Esophagus muscularis mucosa (tissue), 4 donors: ENCODE measurements at places on chromosomes 7 and 10.

DNA sequence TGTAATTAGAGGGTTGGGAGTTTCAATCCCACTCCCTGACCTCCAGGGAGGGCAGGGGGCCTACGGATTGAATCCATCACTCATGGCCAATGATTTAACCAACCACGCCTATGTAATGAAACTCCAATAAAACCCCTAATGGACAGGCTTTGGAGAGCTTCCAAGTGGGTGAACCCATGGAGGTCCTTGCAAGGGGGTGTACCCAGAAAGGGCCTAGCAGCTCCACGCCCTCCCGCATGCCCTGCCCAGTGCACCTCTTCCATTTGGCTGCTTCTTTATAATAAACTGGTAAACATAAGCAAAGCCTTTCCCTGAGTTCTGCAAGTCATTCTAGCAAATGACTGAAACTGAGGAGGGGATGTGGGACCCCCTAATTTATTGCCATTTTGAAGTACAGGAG is 280.1 kb downstream of the FRMD4A start:
- DNase-seq = no peak

DNA sequence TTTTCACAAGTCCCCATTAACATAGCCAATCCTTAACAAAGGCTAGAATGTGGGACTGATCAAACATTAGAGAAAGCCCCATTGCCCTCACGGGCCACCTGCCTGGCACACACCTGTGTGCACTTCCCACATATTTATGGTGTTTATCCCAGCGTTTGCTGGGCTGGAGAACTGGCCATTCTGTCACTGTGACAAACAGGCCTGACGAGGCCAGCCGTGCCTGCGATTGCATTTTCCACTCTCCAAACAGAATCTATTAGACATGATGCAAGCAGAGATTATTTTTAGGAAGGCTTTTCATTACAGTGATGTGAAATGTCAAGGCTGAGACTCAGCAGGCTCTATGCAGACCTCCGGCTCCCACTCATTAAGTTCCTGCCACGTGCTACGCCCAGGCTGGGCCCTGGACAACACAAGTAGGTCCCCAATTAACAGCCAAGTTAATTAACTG is 20.4 kb downstream of the PTPRN2 start:
- no peak for DNase-seq

DNA sequence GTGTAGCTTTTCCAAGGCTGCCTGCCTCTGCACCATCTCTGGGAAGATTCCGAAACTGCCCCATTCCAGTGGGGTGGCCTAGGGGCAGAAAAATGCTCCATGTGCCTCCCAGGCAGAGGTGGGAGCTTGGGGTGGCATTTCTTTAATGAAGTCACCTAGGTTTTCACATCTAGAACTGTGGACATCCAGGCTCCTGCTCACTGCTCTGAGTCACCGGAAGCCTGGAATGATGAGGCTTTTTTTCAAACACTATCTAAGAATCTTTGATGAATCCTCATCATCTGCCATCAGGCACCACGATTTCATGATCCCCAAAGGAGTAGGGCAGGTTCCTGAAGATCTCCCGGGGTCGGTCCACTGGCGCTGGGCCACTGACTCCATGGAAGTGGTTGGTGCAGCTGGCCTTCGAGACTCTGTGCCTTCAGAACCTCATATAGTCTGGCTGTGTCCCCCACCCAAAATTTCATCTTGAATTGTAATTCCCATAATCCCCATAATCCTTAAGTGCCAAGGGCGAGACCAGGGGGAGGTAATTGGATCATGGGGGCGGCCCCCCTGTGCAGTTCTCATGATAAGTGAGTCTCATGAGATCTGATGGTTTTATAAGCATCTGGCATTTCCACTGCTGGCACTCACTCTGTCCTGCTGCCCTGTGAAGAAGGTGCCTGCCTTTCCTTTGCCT is 37.1 kb downstream of the MTURN start:
- DNase-seq = no peak

DNA sequence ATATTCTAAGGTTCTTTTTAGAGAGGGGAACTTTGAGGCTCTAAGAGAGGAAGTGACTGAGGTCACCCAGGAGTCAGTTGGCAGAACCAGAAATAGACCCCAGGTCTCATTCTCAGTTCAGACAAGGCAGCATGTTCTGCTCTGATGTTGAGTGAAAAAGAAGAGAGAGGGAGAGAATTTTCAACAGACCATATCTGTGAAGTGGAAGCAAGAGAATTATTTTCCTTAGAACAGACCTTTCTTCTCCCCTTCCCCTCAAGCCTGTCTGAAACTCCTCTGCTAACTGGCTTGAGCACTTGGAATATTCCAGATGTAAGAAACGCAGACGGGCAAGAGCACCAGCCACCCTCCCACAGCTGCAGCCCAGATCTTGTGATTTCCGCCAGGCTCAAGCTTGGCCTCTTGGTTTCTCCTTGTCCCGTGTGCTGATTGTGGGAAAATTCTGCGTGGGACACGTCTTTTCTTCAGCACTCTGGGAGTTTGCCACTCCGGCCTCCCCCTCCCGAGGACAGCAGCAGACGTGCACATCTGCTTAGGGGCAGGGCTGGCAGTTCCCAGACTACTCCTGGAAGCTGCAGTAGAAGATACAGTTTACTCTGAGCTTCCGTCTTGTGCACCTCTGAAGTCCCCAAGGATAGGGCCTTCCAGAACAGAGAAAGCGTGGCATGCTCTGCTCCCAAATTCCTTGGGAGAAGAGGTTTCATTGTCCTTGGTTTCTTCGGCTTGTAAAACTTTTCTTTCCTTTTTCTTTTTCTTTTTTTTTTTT is 22.7 kb upstream of the IKZF1 start:
- DNase-seq = no peak

- DNase-seq = no peak
Measured at GRCh38 chr10:124259139-124259825, 159.4 kb downstream of the OAT start.

DNA sequence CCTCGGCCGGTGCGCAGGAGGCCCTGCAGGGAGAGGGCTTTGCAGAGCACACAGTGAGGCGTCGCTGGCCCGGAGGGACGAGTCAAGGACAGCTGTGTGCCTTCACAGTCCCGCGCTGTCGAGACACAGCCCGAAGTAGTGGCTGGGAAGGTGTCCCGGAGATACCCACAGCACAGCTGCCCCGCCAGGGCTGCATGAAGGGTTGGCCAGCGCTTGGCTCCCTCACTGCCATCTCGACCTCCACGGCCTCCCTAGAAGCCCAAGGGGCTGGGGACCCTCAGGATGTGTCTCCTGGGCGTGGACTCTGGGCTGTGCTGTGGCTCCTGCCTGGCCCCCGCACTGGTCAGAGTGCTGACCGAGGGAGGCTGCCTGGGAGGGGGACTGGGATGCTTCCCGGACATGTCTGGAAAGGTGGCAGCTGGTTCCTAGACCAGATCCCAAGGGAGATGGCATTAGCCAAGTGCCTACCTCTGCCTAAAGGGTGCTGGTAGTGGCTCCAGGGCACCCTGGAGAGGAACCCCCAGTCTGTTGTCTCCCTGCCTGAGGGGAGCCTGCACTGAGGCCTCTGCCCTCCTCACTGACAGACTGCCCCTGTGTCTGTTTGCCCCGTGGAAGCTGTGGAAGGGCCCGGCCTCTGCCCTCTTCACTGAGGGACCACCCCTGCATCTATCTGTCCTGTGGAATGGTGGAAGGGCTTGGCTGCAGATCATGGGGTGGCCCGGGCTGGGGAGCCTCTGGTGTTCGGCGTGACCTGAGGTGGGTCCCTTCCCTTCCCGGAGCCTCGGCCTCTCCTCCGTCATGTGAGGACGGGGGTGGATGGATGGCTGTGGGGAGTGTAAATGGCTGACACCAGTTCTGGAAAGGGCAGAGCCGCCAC is 5.8 kb downstream of the ELFN1 start:
- DNase-seq = no peak

- no peak for DNase-seq
Measured at GRCh38 chr7:16524332-16524731, 2.3 kb upstream of the LRRC72 start.

DNA sequence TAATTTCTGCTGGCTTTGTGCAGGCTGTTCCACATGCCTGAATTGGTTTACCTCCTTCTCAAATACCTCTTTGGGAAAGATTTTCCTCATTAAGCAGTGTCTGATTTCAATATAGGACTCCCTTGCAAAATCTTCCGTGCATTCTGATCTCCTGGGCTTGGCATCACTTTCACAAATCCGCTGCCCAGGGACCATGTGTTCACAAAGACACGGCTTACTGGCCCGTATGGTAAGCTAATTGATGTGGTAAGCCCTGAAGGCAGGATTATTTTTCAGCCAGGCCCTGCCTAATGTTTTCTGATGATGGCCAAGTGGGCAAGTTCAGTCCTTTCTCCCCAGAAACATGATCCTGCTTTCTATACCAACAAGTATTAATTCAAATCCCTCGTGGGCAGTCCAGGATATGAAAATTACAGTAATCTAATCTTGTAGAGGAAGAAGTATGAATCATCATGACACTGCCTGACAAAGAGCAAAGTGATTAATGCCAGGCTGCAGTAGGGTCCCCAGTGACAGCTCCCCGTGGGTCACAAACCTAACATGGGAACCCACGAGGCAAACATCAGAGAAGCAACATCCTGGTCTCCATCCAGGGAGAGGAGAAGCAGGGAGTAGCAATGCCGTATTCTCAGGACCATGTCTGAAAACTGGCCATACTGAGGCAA is 11.6 kb upstream of the SVIL start:
- DNase-seq = no peak
